ENCODE measurements at places on chromosomes 1 and 21.

- DNase-seq = no peak
Observed at GRCh38 chr1:246309247-246309884, 197.7 kb downstream of the SMYD3 start.

GRCh38 chr1:201053155-201053860 is 29.8 kb upstream of the KIF21B start:
- no peak for DNase-seq

DNA sequence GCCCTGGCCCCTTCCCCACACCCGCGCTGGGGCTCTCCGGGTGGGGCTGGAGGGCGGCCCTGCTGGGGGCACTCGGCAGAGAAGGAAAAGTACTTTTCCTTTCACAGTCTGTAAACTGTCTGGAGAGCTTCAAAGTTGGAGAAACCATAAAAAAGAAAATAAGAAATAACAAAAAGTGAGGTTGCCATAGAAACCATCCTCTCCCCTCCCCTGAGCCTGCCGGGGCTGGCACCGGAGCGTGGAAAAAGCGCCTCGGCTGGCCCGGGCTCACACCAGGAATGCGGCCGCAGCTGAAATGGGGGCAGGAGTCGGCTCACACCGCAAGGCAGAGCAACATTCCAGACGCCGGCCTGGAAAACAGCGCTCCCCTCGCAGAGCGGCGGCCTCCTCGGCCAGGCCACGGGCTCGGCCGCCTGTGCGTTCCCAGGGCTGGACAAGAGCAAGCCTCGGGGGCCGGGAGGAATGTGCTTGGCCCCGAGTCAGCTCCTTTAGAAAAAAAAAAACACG is 69.2 kb downstream of the MORN1 start:
- DNase-seq = no peak

GRCh38 chr1:53128401-53128800 is 14.0 kb downstream of the SLC1A7 start:
- DNase-seq = no peak

- DNase-seq = no peak
Observed at GRCh38 chr1:93296555-93297154, 49.1 kb upstream of the DR1 start.

- DNase-seq = no peak
Observed at GRCh38 chr21:41846536-41846935, 32.6 kb downstream of the PRDM15 start.

- no peak for DNase-seq
Observed at GRCh38 chr1:27760426-27760825, 12.6 kb upstream of the STX12 start.
